ENCODE measurements at places on chromosomes 2 and 18.

GRCh38 chr2:6824962-6825361 is 40.7 kb downstream of the CMPK2 start:
- DNase-seq = no peak

DNA sequence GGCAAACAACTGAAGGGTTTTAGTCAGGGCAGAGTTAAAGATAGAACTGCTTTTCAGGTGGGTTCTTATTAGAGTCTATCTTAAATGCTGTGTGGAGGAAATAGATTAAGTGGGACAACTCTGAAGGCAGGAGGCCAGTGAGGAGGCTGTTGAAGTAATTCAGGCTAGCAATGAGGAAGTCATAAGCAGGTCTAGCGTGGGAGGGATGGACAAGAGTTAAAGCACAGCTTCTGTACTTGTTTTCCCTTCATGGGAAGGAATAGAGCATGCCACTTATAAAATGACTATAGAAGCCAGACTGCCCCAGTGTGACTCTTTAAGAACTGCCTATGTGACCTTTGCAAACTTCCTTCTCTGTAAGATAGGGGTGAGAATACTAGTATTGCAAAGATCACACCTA is 202.0 kb upstream of the LRRTM1 start:
- no peak for DNase-seq

DNA sequence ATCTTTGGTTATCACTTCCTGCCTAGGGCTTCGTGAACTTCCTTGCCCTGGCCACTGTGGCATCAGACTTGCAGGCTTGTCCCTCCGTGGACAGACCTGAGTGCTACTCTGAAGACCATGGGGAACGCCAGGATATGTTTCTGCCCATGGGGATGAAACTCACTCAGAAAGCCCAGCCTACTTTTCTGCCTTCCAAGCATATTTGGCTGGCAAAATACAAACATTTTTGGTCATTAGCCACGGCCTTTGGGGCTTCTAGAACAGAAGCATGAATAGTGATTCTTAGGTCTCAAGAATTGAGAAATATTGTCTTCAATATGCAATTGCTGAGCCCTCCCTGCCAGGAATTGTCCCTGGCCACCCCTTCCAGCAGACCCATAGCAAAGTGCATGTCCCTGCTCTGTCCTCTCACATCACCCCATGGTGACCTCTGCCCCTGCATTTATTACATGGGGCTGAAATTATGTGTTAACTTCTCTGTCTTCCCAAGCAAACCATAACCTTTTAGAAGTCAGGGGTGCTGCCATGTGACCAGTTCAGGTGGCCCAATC is 152.4 kb downstream of the OSR1 start:
- DNase-seq = no peak

DNA sequence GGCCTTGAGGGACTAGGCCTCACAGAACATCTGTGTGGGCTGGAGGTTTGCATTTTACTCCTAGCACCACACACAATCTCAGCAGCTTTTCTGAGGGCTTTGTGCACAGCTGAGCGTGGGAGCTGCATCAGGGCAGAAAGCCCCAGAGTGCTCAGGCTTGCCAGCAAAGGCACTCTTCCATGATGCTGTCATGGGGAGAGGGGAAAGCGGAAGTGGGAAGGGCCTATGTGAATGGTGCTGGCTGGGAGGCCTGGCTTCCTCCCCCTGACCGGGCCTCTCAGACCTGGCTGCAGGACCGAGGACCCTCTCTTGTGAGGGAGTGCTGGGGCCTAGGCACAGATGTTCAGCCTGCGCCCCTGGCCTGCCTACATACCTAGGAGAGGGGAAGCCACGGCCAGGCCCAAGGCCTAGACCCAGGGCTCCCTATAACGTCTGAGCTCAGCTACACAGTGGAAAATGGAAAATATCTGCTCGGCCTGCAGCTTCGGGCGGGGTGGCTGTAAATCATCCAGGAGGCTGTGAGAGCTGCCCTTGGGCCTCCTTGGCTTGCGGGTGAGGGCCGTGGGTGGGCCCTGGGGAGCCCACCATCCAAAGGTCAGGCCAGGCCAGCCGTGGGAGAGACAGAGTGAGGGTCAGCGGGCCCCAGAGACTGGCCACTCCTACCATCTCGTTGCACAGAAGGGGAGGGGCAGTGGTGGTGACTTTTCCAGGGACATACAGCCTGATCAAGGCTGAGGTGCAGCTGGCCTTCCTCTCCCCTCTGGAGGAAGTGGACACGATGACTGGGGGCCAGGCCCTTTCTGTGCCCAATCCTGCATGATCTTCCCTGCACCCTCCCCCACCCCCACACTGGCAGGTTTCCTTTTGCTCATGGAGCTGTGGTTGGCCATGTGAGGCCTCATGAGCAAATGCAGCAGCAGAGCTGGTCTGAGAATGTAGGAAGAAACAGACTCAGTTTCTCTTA is 22.8 kb downstream of the GLI2 start:
- DNase-seq = no peak

DNA sequence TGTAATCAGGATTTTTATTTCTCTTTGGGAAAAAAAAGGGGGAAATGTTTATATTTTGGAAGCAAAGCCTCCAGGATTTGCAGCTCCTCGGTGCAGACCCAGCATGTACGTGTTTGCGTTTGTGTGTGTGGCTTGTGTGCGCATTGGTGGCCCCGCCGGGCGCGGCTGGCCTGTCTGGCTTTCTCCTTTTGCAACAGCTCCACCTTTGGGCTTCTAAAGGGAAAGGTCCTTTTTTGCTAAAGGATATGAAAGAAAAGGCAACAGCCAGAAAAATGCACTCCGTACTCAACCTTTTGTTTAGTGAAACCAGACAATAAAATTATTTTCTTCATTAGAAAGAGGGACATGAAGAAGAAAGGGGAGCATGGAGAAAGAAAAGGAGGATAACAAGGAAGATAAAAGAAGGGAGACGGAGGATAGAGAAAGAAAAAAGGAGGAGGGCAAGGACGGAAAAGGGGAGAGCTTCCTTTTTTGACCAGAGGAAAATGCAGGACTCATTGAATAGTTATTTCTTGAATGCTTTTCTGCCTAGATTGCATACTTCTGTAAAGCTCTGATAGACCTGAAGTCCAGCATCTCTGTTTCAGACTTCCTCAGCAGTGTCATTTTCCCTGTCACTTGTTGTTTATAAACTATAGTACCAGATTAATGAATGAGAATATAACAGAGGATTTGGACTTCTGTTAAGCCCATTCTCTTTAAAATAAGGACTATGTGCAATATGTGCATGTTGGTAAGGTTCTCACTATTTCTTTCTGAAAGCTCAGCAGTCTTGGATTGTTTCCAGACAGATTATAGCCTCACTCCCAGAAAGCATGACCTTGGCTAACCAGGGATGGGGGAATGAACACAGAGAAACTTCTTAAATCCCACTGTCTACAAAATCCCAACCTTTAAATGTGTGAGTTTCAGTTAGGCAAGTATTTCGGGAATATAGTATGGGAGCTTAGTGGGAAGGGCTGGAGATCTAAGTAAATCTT is 563.1 kb upstream of the PIK3C3 start:
- DNase-seq = peak; percentile 65

DNA sequence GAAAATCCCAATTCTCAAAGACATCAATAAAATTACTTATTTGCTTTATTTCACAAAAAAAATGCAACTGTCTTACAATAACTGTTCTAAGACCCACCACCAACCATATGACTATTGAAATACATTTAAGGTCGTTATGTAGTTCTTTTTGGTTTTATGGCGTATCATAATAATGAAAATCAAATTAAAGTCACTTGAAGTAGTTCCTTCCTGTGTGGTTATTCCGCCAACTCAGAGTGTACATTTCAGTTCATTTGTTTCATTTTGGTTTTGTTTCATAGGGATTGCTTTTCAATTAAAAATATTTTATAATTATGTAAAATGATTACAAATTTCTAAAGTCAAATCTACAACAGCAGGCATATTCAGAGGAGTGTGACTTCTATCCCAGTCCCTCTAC is 45.9 kb upstream of the AAK1 start:
- no peak for DNase-seq

DNA sequence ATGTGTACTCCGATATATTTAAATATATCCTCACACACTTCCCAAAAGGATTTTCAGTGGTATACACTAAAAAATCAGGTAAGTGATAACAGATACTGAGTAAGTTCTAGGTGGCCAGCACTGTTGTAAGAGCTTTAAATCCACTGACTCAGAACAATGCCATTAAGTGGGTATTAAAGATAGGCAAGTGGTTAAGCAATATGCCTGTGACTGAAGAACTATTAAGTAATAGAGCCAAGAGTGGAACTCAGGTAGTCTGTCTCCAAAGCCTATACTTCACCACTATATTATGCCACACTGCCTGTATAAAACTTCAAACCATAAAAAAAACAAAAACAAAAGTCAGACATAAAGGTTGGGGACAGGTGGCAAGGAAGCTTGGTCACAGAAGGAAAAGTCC is 37.2 kb downstream of the THUMPD2 start:
- DNase-seq = no peak

GRCh38 chr18:62876111-62876510 is 160.8 kb downstream of the PHLPP1 start:
- DNase-seq = no peak

- no peak for DNase-seq
Observed at GRCh38 chr18:14969500-14969899, 221.5 kb downstream of the ANKRD30B start.

- DNase-seq = no peak
Observed at GRCh38 chr2:120231564-120231973, 8.4 kb upstream of the TMEM185B start.

DNA sequence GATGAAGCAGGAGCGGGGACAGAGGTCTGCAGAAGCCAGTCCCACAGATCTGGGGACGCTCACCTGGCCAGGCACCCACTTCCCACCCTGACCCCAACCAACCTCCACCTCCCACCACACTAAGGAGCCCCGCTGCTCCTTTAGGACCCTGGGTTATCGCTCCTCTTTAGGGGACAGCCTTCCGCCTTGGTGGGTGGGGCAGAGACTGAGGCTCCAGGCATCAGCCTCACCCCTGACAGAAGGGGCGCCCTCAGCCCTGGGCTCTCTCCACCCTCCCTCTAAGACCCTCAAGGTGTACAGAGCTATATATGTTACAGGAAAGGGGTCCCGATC is 33.5 kb upstream of the SLC66A3 start:
- no peak for DNase-seq

GRCh38 chr18:8088626-8089025 is 520.6 kb upstream of the RAB12 start:
- peak; percentile 61 for DNase-seq

DNA sequence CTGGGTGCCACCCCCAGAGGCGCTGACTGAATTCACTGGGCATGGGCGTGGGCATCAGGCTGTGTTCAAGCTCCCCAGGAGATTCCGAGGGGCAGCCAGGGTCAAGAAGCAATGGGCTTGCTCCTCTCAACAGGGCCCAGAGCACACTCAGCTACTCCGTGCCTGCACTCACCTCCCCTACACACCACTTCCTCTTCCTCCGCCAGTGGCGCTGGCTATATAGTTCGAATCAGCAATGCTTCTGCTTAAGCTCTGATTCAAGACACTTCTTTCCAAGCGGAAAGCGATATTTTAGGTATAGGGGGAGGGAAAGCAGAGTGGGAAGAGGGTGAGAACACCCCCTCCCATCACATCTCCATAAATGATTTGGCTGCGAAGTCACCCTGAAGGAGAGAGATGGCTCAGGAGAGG is 42.1 kb downstream of the CRACDL start:
- DNase-seq = no peak

DNA sequence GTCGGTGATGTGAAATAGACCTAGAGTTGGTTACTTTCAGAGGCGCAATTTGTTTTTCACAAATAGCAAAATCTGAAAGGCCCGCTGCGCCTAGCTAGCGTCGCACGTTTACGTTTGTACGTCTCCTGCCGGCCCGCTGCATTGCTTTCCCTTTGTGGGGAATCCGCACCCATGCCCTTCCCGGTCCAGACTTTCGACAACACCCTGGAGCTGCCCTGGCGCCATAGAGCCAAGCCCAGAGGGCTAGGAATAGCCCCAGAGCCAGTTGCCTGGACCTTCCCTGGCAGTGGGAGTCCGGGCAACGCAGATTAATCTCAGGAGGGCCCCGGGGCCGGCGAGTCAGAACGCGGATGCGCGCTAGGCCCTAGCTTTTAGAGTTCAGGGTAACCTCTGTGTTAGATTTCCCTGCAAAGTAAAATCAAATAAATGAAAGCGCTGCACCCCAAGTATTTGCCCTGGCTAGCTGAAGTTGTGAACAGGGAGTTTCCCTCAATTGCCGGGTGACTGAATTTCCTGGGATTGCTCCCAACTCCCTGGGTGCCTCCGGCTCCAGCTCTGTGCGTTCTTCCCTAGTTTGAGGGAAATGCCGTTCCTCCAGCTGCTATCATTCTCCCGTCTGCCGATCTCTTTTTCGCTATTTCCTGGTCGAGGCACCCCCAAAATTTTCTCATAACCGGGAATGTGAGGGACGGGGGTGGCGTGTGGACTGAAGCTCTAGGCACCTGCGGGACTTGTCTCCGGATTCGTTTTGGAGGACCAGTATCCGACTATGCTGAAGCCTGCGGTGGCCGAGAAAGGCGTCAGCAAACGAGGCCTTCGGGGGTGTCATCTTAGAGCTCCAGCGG is 1.2 kb upstream of the EN1 start:
- no peak for DNase-seq

GRCh38 chr2:234768608-234769196 is 183.1 kb upstream of the SH3BP4 start:
- no peak for DNase-seq

DNA sequence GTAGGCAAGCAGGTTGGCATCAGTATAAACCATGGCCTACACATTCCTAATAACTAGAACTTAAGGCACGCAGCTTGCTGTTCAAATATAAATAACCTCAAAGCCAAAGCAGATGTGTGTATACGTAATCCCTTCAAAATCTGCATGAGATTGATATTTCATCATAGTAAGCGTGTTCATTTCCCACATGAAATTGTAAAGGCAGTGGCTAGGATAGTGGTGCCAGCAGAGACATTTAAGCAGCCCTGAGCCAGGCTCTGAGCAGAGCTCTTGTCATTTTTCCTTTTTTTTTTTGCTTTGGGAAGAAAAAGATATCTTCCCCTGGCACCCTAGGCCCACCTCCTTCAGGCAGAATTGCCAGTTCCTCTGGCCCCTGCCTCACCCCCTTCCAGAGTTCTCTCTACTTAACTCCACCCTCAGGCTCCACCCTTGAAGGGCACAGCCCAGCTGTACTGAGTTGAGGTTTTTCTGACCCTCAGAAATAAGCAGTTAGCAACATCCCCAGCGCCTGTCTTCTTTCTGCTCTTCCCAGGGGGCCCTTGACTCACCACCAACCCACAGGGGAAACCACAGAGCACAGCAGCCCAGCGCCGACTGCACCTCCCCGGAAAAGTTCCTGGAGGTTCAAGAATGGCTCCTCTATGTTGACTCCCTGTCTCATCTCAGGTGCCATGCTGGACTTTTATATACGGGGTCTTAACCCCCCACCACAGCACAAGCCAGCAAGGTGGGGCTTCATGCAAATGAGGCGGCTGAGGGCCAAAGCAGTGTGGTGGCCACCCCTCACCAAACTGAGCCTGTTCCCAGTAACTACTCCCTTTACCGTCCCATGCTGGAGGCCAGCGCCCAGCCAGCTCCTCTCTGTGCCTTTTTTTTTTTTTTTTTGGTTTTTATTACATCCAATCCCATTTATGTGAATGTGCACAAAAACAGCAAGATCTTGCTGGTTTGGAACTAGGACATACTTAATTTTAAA is 84.7 kb downstream of the EHD3 start:
- no peak for DNase-seq

GRCh38 chr2:28618221-28619141 is 122.6 kb downstream of the PLB1 start:
- no peak for DNase-seq

GRCh38 chr18:14921031-14921430 is 173.1 kb downstream of the ANKRD30B start:
- DNase-seq = no peak

GRCh38 chr2:181457121-181457740 is at the start of gene ITGA4:
TSS of gene ITGA4 (plus strand) at chr2:181457386. CDS start at chr2:181457655, 269 bp downstream.
- DNase-seq = peak; percentile 63
